ENCODE measurements at places on chromosomes 16 and 17.
A peak's percentile ranks its signal among the peaks of the same experiment; 100 is the strongest.

DNA sequence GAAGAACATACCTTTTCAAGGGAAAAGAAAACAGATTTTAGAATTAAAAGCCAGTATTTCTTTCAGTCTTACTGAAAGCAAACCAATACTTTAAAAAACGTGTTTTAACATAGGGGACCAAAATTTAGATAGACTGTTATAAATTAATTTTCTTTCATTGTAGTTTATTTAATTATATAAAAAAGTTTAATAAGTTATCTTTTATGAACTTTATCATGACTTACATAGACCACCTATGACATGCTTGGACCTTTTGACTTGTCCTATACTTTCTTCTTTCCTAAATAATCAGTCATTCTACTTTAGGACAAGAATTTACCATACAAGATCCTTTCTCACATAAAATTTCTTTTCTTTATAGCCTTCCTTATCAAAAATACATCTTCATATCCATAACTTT, 102.0 kb upstream of the HAS3 start:
- DNase-seq = no peak

- DNase-seq = no peak
These were observed 32.2 kb upstream of the HAS3 start for GRCh38 chr16:69073181-69073702.

DNA sequence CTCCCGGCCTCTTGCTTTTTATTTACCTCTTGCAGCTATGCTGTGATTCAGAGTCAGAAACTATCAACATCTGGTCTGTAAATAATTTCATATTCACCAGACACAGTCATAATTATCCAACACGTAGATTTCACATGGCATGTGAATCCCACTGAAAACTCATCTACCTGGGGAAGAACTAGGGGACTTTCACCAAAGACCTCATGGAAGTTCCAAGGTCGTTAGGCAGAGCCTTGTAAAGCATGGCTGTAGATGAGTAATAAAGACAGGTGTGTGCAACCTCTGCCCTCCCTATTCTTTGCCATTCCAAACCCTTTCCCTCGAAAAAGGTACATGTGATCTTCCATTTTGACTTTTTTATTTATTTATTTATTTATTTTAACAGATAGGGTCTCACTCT, 1.9 kb upstream of the CHST5 start:
- no peak for DNase-seq

- DNase-seq = peak; percentile 14
These were observed 54.1 kb upstream of the BCAR1 start for GRCh38 chr16:75305364-75306098.

DNA sequence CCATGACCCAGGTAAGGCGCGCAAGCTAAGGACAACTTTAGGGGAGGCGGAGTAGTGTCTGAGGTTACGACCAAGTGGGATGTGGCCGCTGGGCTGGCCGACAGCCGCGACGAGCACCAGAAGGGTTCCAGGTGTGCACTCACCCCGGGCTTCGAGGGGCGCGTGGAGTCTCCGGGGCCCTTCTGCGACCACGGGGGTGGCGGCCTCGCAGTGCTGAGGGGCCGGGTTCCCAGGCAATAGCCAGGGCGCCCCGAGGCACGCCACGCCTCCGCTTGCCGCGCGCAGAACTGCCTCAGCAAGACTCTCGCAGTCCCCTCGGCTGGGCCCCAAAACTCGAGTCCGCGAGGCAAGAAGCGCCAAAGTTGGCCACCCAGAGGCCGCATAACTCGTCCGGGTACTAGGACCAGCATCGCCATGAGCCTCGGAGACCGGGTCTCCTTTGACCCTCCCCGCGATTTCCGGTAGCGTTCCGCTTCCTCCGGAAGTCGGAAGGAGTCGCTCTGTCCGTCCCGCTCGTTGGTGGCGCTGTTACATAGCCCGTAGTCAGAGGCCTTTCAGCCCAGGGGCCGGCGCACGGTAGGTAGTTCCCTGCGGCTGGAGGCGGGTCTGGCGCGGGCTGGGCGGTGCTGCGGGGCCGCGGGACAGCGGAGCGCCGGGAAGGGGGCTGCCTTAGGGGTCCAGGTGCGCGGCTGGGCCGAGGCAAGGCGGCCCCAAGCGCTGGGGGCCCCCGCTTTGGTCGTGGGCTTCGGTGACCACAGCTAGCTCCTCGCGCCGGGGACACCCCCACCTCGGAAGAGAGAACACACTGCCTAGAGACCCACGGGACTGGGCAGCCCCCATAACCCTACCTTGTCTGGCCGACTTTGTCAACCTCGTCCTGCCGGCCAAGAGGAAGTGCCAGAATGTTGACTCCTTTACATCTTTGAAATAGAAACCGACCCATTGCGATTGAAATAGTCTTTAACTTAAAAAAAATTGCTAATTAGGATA, at the start of the genes ADPRM and SCO1:
ADPRM (plus strand) TSS at position 503 of the 990 bp plus-strand sequence. CDS start 7,333 bp downstream, outside the sequence.
SCO1 (minus strand) TSS at position 442 of the 990 bp plus-strand sequence; CDS start at position 416, 26 bp downstream.
- DNase-seq = peak; percentile 85

DNA sequence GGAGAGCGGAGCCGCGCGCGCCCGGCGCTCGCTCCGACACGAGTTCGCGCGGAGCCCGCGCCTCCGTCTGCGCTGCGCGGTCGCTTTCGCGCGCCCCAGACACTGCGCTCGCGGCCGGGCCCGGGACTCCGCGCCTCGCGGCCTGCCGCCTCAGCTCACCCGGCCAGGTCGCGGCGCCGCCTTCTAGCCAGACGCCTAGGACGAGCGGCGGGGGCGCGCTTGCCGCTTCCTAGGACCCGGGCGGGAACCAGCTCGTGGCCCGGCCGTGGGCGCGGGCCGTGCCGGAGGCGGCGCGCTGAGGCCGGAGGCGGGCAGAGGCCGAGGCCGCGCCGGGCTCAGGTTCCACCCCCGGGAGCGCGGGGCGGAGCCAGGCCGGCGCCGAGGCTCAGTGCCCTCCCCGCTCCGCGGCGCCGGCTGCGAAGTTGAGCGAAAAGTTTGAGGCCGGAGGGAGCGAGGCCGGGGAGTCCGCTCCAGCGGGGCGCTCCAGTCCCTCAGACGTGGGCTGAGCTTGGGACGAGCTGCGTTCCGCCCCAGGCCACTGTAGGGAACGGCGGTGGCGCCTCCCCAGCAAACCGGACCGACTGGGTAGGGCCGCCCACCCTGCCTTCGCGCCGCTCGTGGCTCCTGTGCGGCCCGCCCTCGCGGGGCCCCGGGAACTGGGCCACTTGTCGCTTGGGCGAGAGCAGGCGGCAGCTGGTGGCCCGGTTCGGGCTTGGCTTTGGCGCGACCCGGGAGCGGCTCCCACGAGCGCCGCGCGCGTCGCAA, at the start of gene SPHK1:
SPHK1 (plus strand) TSS at position 388 of the 765 bp plus-strand sequence. CDS start 1,036 bp downstream, outside the sequence.
- DNase-seq = no peak

GRCh38 chr17:39919087-39919683, 750 bp upstream of the GSDMB start:
- no peak for DNase-seq

DNA sequence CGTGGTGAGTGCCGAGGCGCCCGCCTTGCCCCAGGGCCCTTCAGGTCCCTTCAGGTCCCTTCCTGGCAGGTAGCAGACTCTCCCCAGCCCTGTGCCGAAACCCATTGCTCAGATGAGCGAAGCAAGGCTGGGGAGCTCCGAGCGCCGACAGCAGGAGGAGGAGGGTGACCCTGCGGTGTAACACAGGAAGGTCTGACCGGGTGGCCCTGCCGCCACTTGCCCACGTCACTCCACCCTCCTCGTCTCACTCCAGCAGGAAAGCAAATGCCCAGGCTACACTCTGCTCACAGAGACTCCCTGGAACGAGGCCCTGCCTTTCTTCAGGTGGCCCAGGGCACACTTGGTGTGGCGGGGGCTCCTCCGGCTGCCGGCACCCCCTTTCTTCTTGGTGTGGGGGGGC, 57.2 kb downstream of the ACTG1 start:
- no peak for DNase-seq

DNA sequence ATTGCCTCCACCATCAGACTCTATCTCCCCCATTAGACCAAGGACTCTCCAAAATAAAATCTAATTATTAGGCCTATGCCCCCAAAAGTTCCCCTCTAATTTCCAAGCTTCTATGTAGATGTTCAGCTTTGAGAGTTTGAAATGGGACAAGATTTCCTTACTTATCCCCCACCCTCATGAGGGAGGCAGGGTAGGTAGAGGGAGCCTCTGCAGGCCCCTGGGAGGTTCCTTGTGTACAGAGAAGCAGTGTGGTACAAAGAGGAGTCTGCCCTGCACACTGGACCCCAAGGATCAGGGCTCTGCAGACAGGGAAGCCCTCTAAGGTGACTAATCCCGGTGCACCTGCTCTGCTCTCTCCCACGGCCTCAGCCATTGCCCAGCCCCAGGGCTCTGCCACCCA, 2.5 kb downstream of the KRT17 start:
- DNase-seq = no peak

- no peak for DNase-seq
These were observed 443.9 kb upstream of the CCL2 start for GRCh38 chr17:33811004-33811760.

- no peak for DNase-seq
These were observed 29.3 kb downstream of the TMEM94 start for GRCh38 chr17:75485688-75486087.

- no peak for DNase-seq
These were observed 571 bp upstream of the USP10 start for GRCh38 chr16:84699147-84699711.

DNA sequence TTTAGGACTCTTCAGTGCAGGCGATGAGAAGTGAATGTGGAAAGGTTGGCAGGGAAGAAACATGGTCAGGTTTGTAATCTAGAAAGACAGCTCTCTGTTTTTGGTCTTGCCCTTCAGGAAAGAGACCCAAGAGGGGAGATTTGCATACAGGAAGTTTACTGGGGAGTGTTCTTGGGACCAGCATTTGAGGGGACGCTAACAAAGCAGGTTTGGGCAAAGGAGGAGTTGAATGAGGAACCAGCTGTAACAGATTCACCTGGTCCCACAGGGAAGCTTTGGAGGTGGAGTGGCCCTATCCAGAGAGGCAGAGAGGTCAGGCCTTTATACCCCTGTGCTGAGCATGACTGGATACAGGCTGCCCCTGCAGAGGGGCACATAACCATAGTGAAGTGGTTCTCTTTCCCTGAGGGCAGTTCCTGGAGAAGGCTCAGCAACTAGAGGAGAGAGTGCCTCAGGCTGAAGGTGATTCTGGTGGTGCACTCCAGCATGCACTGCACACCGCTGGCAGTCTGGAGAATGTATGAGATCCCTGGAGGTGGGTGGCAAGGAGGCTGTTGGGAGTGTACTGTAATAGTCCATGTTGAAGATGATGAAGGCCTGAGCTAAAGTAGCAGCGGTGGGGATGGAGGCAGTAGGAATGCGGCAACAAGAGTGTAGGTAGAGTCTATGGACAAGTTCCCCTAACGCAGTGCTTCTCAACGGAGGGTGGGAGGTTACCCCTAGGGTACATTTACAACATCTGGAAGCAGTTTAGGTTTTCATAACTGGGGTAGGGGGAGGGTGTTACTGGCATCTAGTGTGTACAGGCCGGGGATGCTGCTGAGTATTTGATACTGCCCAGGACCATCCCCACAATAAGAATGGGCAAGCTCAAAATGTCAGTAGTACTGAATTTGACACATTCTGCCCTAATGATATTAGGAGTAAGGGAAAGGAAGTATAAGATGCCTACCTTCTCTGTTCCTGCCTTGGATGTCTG, 37.2 kb downstream of the MAP2K6 start:
- DNase-seq = no peak

- DNase-seq = no peak
These were observed 14.8 kb downstream of the MYOCD start for GRCh38 chr17:12680407-12680897.

DNA sequence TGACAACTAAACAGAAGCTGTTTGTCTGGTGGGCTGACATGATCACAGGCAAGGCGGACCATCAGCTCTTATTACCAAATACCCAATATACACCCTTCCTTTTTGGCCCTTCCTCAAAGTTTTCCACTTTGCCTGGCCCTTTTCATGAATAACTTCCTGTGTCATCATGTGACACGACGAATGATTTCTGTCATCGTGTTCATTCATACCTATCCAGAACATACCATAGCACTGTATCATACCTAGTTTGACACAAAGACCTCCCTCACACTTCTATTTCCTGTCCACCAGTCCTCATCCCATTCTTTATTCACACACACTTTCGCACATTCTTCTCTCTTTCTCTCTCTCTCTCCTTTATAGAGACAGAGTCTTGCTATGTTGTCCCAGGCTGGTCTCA, 131.8 kb downstream of the STX8 start:
- no peak for DNase-seq

DNA sequence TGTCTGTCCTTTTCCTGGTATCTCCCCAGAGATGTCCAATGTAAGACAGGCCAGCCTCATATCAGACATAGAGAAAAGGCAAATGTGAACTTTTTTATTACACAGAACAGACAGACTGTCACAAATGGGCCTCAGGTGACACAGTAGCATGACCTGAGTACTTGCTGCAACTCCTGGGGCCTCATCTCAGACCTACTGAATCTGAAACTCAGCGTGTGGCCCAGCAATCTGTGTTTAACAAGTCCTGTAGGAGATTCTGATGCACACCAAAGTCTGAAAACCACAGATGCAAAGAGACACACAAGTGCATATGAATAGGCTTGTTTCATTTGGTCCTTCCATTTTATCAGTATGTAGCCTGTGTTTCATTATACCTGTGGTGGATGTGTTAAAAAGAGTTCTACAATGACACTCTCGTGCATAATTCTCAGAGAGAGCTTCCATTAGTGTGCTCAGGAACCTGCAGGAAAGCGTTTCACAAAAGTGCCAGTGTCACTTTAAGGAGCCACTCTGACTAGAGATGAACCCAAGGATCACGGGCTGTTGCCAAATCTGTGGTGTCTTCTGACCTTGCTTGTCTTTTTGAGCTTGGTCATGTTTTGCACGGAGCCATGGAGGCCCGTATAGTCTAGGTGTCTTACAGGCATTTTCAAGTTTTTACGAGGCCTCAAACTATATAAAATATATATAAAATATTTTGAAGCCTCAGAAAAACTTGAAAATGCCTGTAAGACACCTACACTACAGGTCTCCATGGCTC, 33.8 kb upstream of the NF1 start:
- DNase-seq = no peak

GRCh38 chr17:77924757-77925336, 33.7 kb upstream of the TNRC6C start:
- no peak for DNase-seq

GRCh38 chr17:75764417-75764710, 628 bp downstream of the GALK1 start:
- DNase-seq = no peak

DNA sequence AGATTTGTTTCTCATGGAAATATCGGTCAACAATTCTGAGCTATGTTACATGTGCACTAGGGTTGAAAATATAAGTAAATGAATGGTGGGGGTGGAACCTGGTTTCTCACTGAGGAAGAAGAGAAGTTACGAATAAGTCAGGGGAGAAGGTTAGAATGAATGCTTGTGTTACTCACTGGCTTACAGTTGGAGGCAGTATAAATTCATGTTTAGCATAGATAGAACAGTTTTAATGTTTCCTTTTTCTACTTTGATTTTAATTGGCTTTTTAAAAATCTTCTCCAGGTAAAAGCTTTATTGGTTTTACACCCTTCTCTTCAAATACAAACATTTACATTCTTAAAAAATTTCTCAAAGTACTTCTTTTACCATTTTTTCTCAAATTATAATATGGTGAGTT, 1113.7 kb downstream of the CDH11 start:
- DNase-seq = no peak
